ENCODE measurements at places on chromosomes 2 and 18.
A peak's percentile ranks its signal among the peaks of the same experiment; 100 is the strongest.

GRCh38 chr2:54709336-54709809 lies 14.1 kb upstream of the EML6 start:
- DNase-seq = no peak

GRCh38 chr18:36200354-36200771 lies 13.1 kb downstream of the MOCOS start:
- DNase-seq = no peak

GRCh38 chr2:163641986-163642385 lies 93.8 kb downstream of the FIGN start:
- no peak for DNase-seq

GRCh38 chr2:84461310-84461709 lies 2.2 kb upstream of the SUCLG1 start:
- no peak for DNase-seq

DNA sequence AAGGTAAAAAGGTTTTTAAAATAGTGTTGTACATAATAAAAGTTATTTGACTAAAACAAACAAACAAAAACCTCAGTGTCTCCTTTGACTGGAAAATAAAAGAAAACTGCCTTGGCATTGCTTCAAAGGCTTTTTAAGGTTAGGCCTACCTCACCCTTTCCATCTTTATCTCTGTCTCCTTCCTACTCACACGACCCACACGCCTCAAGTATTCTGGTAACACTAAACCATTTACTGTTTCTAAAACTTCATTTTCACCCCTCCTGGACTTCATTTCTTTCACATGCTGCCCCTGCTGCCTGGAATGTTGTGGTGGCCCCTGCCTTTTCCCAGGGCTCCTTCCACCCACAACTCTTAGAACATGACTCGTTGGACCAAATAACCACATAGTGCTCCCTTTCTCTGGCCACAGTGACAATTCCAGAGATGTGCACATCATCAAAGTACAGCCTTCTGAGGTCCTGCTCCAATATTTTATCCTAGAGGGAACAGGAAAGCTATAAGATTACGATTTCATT lies 54.0 kb downstream of the ERBB4 start:
- no peak for DNase-seq

DNA sequence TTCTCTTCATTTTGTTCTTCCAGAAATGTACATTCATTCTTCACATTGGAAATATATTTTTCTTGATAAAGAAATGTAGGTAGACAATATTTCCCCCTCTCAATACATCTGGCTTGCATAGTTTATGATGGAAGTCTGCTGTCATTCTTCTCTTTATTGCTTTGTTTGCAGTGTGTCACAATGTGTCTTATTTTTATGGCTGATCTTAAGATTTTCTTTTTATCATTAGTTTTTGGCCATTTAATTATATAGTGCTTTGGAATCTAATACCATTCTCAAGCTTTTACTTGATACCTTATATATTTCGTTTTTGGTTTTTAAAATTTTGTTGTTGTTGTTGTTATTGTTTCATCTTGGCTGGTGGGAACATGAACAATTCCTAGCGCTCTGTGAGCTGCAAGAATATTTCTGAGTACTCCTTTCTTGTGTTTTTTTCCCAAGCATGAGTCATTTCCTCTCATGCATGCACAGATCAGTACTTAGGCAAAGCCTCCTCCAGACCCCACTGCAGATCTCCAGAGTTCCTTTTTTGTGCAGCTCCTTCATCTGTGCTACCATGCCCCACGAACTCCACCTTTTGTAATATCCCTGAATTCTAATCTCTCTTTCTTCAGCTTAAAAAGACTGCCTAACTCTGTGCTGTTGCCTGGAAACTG lies 13.7 kb upstream of the MMADHC start:
- no peak for DNase-seq

GRCh38 chr2:235030126-235030525 lies 78.3 kb downstream of the SH3BP4 start:
- no peak for DNase-seq

GRCh38 chr2:120344976-120345581 lies 857 bp upstream of the INHBB start:
- DNase-seq = no peak

- DNase-seq = no peak
Observed at GRCh38 chr18:25019086-25019860, 332.7 kb downstream of the ZNF521 start.

DNA sequence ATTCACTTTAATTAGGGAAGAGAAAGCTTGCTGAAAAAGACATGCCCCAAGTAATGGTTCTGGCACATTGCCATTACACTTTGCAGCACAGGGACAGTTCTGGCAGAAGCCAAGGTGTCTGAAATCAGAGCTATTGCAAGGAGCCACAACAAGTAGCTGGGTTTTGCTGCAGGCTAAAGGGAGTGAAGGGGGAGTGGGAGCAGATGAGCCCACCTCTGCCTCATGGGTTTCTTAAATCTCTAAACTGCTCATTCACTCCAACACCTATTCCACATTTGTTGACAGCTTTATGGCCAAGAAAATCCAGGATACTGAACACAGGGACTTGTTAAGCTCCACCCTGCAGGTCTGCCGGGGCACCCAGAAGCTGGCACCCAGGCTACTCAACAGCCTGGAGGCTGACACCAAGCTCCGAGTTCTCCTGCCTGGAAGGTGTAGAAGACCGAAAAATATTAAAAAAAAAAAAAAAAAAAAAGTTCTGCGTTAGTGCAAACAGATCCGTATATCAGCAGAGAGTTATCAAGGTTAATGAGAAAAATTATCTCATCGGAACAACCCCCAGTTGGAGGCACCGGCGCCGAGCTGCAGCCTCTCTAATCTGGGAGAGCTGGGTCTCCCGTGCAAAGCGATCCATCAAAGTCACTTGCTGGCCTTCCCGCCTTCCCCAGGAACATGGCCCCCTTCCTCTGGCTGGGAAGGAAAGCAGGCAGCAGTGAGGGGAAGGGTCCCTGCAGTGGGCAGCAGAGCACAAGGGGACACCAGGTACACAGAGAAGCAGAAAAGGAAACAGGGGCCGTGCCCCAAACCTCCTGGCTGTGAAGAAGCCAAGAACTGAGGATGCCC lies 123.7 kb downstream of the HNMT start:
- no peak for DNase-seq

- no peak for DNase-seq
Observed at GRCh38 chr2:206511283-206511682, 68.0 kb downstream of the ADAM23 start.

DNA sequence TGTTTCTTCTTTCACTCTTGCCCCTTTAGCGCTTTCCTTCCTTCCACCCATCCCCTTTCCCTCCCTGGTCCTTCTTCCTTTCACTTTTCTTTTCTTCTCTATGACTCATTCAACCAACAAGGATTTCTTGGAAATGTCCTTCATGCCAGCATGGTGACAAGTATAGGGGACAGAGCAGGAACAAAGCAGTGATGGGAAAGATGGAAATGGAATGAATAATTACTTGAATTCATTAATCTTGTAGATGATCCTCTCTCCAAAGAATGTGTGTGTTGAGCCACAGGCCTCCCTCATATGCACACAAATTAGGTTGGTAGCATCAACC lies 1.5 kb downstream of the VAMP5 start:
- no peak for DNase-seq

- DNase-seq = no peak
Observed at GRCh38 chr18:32258558-32259204, 68.8 kb downstream of the MEP1B start.

GRCh38 chr18:3248658-3249359 lies 1.2 kb downstream of the MYL12A start:
- DNase-seq = peak; percentile 24

DNA sequence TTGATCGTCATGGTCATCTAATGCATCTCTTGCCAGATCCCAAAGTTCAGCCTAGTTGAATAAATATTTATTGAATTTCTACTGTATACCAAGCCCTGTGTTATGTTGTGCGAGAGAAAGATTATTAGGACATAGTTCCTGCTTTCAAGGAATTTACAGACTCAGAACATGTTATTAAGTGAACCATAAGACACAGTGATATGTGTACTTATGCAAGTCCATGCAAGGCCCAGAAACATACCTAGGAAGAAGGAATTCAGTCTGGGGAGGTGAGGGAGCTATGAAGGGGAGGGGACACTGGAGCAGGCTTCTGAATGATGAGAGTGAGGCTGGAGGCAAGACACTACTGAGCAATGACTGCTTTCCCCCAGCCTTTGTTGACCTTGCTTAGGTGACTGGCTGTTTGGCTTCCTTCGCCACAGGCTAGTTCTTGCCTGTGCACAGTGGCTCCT lies 81.4 kb downstream of the ACAA2 start:
- no peak for DNase-seq

DNA sequence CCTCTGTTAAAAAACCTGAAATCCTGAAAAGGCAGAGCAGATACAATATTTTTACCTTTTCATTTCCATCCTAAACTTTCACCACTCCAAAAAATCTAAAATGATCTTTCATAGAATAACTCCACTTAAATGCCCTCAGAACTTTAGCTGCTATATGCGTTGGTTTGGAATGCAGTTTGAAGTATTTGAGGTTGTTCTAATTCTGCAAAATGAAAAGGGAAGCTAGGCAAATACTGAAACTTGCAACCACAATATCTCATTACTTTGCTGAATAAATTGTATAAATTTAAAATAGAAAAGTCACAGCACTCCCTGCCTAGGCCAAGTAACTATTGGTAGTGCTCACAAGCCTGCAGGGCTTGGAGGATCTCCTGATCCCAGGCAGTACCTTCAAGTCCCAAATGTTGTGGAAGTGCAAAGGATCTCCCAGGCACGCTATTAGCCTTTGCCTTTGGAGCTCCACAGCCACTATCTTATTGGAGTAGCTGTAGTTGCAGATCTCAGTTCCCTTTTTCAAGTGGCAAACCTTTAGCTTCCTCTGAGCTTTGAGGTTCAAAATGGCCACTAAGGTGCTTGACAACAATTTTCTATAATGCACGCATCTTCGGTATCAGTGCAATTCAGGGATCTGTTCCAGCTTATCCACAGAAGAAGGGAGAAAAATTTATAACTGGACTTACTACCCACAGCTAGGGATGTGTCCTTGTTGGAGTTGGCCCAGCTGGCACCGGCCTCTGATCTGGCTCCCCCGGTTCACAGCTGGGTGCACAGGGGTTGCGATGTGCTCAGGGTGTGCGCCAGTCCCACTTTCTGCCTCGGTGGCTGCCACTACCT lies 43.4 kb upstream of the ANKRD62 start:
- no peak for DNase-seq

- no peak for DNase-seq
Observed at GRCh38 chr2:12429779-12430406, 286.8 kb upstream of the TRIB2 start.

- no peak for DNase-seq
Observed at GRCh38 chr2:205574001-205574400, 108.3 kb upstream of the NRP2 start.

DNA sequence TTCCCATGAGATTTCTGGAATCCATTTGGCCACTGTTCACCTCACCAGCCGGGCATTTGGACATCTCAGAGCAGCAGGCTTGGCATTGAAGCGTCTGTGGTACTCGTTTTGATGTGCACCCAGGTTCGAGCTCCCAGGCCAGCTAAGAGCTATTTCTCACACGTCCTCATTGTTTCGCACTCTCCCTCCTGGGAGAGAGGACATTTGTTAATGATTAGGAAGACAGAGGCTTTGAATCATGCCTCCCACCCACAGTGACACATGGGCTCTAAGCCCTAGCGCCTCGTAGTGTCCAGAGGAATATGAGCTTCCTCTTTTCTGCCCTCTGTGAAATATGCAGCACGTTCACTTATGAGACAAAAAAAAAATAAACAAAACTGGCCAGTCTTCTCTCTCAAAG lies 361.8 kb downstream of the RND3 start:
- DNase-seq = no peak

DNA sequence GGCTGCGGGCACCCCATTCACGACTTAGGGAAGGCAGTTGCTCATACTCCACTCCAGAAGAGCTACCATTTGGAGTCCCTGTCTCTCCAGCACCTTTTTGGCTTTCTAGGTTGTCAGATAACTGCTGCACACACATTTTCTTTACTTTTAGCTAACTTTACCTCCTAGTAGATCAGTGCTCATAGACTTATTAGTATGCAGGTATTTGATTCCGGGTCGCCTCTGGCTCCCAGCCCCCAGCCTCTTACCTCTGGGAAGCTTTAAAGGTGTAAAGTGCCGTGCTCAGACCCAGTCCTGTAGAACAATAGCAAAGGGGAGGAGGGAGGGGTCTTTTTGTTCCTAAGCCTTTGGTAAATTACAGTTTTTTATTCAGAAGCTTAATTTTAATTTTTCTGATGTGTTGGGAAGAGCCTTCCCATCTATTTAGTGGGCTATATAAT lies 102.9 kb downstream of the SPTBN1 start:
- DNase-seq = no peak

DNA sequence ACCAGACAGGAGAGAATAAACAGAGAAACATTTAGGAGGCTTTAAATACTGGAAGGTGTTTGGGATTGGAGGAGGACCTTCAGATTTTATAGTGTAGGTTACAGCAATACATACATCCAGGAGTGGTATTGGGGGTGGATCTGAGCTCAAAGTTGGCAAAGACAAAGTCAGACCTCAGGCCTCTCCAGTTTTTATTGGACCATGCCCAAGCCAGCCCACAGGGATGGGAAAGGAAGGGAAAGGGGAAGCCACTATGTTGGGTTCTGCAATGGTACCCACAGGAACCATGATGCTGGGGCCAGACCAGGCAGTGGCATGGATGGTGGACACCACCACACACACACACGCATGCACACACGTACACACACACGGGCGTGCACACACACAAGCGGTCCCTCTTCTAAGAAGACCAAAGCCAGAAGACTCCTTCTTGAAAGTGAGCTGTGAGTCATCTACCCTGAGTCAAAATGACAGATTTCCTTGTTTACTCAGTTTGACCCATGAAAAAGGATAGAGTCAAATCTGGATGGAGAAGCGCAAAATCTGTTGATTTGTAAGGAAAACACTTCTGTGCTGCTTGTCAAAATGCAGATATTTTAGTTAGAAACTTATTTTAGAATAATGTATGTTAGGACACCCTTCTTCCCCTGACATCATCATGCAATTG lies 87.9 kb downstream of the TRABD2A start:
- no peak for DNase-seq

GRCh38 chr18:9756271-9756932 lies 48.3 kb downstream of the RAB31 start:
- no peak for DNase-seq

DNA sequence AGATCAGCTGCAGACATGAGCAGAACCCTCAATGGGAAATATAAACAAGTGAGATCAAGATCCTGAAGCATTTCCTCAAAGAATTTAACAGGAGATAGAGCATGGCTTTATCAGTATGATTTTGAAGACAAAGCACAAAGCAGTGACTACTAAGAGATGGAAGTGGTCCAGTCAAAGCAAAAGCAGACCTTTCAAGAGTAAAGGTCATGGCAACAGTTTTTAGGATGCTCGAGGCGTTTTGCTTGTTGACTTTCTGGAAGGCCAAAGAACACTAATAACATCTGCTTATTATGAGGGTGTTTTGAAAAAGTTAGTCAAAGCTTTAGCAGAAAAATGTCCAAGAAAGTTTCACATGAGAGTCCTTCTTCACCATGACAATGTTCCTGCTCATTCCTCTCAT lies 128.5 kb downstream of the KCNE4 start:
- no peak for DNase-seq

Measured in KG1 (cell line).